ENCODE measurements at places on chromosomes 2 and 18.

DNA sequence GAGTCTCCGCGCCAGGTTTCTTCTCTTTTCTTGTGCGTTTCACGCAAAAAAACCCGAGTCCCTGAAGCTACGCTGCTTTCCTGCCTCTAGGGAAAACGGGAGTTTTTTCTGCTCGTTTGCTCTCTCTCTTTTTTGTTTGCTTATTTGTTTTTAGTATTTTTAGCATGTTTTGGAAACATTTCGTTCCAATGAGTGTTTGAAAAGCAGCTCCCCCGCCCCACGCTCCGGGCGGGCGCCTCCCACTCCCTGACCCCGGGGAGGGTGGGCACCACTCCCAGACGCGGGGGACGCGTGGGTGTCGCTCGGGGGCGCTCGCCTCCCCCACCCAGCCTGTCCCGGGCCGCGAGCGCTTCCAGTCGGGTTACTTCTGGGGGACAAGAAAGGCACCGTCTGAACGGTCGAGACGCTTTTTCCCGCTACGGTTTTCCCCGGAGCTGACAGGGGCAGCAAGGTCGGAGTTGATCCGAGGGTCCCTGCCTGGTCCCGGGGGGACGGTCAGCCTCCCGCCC is 446 bp upstream of the EFHD1 start:
- peak; percentile 31 for DNase-seq

- DNase-seq = no peak
These were observed 129.7 kb upstream of the OSR1 start for GRCh38 chr2:19488009-19488691.

DNA sequence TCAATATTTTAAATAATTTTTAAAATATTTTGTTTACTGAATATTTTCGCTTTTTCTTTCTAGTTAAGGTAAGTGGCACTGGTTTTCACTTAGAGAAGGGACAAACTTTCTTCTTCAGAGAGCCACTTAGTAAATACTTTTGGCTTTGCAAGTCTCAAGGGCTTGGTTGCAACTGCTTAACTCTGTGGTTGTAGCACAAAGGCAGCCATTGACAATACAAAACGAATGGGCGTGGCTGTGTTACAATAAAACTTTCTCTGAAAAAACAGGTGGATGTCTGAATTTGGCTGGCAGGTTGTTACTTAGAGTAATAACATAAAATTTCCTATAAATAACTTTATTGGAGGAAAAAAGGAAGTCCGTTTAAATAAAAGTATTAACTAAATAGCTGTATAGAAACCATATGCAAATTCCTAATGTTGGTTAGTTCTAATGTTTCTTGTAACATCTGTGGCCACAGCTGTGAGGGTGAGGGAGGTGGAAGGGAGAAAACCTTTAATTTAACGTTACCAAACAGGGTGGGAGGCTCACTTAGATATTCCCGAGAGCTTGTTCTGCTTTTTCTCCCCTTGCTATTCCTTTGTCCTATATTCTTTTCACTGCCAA is 62.4 kb upstream of the TNP1 start:
- no peak for DNase-seq

DNA sequence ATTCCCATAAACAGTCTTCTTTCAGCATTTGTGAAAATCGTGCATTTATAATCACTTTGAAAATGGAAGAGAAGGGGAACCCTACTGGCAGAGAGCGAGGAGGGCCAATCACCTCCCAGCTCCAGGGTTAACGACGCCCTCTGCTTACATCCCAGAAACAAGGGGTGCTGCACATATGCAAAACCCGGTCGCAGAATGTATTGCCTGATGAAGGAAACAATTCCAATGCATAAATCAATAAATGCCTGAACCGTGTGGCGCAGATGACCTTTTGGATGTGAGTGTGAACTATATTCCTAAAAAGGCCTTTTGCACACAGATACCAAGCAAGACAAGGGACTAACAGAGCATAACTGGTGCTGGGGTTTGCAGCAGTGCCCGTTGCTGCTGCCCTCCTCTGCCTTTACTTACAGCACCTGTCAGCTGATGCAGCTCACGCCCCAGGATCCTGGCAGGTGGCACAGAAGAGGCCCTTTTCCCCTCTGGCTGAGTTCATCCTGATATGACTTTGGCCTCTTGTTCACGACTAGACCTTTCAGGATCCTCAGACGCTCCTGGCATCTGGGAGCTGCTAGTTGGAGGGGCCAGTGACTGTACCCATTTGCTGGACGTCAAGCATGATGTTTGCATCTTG is 67.8 kb downstream of the MYT1L start:
- DNase-seq = no peak

- DNase-seq = no peak
These were observed 107.1 kb downstream of the NFATC1 start for GRCh38 chr18:79502782-79503181.

DNA sequence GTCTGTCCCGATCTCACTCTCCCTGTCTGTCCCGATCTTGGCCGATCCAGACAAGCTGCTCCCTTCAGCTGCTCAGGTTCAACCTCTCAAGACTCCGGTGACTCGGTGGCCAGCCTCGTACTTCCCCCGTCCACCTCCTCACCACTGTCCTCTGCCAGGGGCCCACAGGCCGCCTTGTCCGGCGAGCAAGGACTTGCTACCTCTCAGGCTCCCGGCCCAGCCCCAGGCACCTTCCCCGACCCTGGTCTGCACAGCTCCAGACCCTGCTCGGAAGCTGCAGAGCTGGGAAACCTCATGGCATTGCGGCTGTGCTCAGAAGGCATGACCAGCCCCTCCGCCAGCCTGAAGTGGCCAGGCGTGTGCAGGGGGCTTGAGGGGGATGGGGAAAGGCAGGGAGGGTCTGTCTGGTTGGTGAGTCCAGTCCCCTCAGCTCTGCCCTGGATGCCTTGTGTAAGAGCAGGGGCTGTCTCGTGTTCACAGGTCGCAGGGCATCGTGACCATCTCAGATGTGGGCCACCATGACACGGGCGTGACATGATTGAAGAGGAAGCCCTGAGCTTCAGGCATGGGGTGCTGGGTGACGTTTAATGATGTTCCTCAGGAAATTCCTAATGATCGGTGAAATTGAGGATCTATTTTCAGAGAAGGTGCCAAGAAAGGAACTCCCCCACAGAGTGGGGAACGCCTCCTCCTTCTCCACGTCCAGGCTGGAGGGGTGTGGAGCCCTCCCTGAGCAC is 121.2 kb upstream of the CTDP1 start:
- DNase-seq = no peak
